ENCODE measurements at places on chromosomes 4 and X. TPM values are rescaled to one million over a fixed set of nuclear protein-coding genes. Genes with fewer than 3 reads are reported as not detected.

CT55 gene
- total RNA-seq = not detected

MAGEC3 gene
- total RNA-seq = not detected

ZNF141 gene
- 13.4 TPM for total RNA-seq

CENPU gene
- total RNA-seq = 33.9 TPM

PNMA6A gene
- total RNA-seq = 2.9 TPM
